ENCODE measurements at places on chromosomes 4 and X.

DNA sequence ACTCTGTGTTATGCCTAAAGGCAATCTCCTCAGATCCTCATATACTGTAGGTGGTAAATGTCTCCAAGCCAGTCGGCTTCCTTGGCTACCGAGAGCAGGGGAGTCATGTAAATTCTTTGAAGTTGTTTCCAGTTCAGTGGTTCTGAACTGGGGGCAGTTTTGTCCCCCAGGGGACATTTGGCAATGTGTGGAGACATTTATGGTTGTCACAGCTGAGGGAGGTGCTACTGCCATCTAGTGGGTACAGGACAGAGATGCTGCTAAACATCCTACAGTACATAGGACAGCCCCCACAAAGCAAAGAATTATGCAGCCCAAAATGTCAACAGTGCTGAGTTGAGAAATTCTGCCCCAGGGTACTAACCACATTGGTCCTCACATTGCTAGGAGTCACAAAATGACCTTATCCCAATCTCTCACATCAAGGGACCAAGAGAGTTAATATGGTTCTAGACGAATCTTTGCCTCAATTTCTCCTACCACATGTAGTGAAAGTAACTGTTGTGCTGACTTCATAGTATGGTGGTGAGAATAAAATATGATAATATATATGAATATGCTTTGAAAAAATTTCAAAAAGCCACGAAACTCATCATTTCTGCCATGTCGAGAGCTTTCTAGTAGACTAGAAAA is 104.4 kb upstream of the ARHGAP24 start:
- no peak overlapping the region for H3K27ac ChIP-seq
- DNase-seq = no peak
- no peaks in the 10 kb centered on the region for H3K4me1 ChIP-seq
- no peaks in the 10 kb centered on the region for H3K36me3 ChIP-seq

DNA sequence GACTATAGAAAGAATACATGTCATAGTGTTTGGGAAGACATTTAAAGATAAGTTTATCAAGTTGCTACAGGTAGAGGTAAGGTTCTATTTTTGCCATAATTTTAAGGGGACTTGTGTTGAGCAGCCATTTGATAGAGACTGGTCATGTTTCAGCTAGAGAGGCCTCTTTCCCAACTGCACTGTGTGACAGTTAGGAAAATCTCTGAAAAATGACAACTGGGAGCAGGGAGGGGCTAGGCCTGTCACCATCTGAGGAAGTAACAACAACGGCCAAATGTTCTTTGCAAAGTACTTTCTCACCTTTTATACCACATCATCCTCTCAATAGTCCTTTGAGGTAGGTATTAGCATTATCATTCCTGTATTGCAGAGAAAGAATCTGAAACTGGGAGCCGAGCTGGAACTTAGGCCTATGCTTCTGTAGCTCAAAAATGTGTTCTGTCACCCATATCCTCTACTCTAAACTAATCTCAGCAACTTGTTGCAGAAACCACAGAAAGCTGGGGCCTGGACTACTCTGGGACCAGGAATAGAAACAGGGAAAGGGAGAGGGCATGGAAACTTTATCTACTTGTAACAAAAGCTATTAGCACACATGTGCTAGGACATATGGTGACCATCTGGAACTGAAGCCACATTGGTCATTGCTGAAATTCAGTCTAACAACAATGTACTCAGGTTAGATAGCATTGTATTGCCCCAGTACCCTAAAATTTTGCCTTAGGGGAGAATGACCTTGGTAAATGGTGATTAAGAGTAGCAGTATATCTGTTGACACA is 198.9 kb downstream of the MID1IP1 start:
- no peak for DNase-seq
- H3K4me3 ChIP-seq = no peak overlapping the region
- H3K27me3 ChIP-seq = no peaks in the 10 kb centered on the region
- H3K36me3 ChIP-seq = no peaks in the 10 kb centered on the region
- H3K27ac ChIP-seq = no peak overlapping the region

GRCh38 chrX:3638280-3638873 is 75.1 kb downstream of the PRKX start:
- H3K36me3 ChIP-seq = peaks cover 12% of the 10 kb centered on the region
- no peak overlapping the region for H3K4me3 ChIP-seq
- no peak overlapping the region for H3K27ac ChIP-seq
- peak; percentile 40 for DNase-seq

DNA sequence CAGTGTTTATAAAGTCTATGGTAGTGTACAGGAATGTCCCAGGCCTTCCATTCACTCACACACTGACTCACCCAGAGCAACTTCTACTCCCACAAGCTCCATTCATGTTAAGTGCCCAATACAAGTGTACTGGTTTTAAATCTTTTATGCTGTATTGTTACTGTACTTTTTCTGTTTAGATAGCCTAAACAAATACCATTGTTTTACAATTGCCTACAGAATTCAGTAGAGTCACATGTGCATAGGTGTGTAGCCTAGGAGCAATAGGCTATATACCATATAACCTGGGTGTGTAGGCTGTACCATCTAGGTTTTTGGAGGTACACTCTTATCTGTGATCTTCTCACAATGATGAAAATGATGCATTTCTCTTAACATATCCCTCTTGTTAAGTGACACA is 126.7 kb downstream of the DGKK start:
- no peaks in the 10 kb centered on the region for H3K27me3 ChIP-seq
- no peak overlapping the region for H3K4me3 ChIP-seq
- no peaks in the 10 kb centered on the region for H3K36me3 ChIP-seq
- H3K27ac ChIP-seq = no peak overlapping the region
- DNase-seq = no peak
- H3K4me1 ChIP-seq = no peaks in the 10 kb centered on the region

- no peak overlapping the region for H3K27ac ChIP-seq
- no peak for DNase-seq
- no peaks in the 10 kb centered on the region for H3K27me3 ChIP-seq
These were observed 4.2 kb upstream of the IQSEC2 start for GRCh38 chrX:53285591-53285990.

- H3K4me3 ChIP-seq = no peak overlapping the region
- no peak overlapping the region for H3K27ac ChIP-seq
- no peak for DNase-seq
- no peaks in the 10 kb centered on the region for H3K27me3 ChIP-seq
- no peaks in the 10 kb centered on the region for H3K4me1 ChIP-seq
These were observed 31.0 kb upstream of the FAT4 start for GRCh38 chr4:125283707-125284279.

DNA sequence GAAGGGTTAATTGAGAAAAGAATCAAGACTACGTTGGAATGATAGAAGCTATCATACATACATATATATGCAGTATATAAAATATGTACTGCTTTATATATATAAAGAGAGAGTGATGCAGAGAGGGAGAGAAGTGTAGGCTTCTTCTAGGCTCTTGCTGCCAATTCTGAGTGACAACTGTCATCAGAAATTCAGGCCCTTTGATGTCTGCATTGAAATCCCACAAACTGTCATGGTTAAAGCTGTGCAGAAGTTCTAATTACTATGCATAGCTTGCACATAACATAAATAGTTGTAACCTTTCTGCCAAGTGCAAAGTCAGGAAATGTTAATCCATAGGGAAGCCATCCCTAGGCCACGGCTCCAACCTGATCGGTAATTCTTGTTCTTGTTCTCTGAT is 251.0 kb downstream of the STIM2 start:
- no peak overlapping the region for H3K27ac ChIP-seq
- H3K4me3 ChIP-seq = no peak overlapping the region
- no peaks in the 10 kb centered on the region for H3K4me1 ChIP-seq
- no peaks in the 10 kb centered on the region for H3K27me3 ChIP-seq

- no peak overlapping the region for H3K4me3 ChIP-seq
- no peaks in the 10 kb centered on the region for H3K36me3 ChIP-seq
- no peak for DNase-seq
- no peak overlapping the region for H3K27ac ChIP-seq
- H3K27me3 ChIP-seq = no peaks in the 10 kb centered on the region
These were observed 2045.7 kb upstream of the TENM3 start for GRCh38 chr4:180197471-180197870.

DNA sequence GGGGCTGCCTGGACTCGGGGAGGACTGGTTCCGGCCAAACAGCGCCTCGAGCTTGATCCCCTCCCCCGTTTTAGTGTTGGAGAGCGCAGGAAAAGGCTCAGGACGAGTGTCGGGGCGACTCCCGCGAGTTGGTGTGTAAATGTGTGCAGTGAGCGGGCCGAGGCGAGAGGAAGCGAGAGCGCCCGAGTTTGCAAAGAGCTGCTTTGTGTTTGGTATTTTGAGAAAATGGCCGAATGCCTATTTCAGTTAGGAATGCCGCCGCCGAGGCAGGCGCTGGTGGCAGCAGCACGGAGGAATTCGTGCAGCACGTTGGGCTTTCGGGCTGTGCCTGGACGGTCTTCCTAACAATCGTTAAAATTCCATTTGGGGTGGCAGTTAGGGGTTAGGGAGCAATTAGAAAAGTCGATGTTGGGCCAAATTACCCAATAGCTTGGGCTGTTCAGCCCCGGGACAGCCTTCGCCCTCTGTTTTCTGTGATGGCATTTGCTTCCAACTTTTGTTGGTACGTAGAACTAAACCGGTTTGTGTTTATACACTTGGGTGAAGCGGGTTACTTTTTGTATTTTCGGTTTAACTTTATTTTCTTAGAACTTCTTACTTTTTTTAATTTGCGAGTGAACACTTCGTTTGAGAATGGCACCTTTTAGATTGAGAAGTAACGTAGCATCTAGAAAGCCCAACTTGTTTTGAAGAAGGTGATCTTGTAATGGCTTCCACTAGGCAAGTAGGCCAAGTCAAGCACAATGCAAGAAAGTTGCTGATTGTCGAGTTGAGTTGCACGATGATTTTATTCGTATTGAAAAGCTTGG is 1.6 kb downstream of the REST start:
- H3K4me1 ChIP-seq = peaks cover 51% of the 10 kb centered on the region
- H3K27me3 ChIP-seq = peaks cover 9% of the 10 kb centered on the region
- H3K36me3 ChIP-seq = peaks cover 28% of the 10 kb centered on the region
- DNase-seq = peak; percentile 77

DNA sequence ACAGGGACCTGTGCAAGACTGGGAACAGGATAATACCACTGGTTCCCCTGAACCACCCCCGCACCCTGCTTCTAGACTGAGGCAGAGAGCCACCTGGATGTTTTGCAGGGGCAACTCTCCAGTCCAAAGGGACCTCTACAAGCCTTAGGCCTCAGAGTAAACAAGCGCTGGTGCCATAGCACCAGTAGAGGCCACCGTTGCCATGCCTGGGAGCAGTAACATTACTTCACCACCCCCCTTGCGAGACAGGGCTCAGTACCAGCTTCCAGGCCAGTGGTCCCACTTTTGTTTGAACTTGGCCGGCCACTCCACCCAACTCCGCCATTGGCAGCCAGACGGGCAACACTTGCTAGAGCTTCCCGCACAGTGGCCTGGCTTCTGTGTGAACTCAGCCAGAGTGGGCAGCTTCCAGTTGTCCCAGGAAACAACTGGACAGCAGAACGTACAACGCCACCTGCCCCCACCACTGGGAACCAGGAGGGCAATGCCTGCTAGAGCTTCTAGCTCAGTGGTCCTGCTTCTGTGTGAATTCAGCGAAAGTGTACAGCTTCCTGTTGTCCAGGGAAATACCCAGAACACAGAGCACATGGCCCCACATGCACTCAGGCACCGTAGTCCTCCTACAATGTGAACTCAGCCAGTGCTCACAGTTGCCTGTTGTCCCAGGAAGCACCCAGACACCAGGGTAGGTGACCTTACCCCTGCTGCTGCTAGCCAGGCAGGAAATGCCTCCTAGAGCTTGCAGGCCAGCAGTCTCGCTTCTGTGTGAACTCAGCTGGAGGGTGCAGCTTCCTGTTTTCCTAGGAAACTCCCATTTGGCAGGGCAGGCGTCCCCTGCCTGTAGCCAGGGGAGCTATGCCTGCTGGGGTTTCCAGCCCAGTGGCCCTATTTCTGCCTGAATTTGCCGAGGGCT is 39.9 kb upstream of the PCDH19 start:
- H3K36me3 ChIP-seq = no peaks in the 10 kb centered on the region
- no peaks in the 10 kb centered on the region for H3K4me1 ChIP-seq
- no peak for DNase-seq
- H3K27me3 ChIP-seq = no peaks in the 10 kb centered on the region

Data from activated CD8-positive, alpha-beta memory T cell treated with anti-CD3 and anti-CD28 coated beads, Interleukin-2, amount 10 ng/mL, durations not matched to agents 7 days and 5 days (primary cell).